ENCODE measurements at places on chromosomes 6 and 20.

DNA sequence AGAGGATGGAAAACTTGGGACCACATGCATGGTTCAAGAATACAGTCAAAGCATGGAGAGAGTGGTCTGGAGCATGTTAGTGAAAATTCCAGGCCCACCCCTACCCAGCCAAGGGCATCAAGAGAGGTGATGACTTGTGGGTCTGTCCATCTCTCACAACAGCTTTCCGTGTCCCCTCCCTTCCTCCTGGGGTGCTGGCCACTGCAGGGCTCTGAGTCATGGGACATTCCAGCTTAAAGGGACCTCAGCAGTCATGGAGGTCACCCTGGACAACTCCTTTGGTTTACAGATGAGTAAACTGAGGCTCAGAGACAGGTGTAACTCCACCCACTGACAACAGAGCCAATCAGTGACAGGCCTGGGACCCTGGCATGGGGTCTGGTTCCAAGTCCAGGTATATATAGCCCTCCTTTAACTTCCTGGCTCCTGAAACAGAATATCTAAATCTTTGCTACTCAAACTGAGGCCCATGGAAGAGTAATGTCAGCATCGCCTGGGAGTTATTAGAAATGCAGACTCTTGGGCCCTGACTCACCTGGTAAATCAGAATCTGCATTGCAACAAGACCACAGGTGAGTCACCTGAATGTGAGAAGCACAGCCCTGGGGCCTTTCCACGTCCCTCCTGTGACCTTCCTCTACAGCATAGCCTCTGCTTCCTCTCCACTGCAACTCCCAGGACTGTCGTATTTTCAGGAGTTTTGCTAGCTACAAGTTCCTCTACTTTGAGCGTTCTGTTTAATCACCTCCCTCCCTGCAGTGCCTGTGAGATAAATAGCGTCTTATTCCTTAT, 170.2 kb downstream of the ZDHHC14 start:
- no peak for DNase-seq

DNA sequence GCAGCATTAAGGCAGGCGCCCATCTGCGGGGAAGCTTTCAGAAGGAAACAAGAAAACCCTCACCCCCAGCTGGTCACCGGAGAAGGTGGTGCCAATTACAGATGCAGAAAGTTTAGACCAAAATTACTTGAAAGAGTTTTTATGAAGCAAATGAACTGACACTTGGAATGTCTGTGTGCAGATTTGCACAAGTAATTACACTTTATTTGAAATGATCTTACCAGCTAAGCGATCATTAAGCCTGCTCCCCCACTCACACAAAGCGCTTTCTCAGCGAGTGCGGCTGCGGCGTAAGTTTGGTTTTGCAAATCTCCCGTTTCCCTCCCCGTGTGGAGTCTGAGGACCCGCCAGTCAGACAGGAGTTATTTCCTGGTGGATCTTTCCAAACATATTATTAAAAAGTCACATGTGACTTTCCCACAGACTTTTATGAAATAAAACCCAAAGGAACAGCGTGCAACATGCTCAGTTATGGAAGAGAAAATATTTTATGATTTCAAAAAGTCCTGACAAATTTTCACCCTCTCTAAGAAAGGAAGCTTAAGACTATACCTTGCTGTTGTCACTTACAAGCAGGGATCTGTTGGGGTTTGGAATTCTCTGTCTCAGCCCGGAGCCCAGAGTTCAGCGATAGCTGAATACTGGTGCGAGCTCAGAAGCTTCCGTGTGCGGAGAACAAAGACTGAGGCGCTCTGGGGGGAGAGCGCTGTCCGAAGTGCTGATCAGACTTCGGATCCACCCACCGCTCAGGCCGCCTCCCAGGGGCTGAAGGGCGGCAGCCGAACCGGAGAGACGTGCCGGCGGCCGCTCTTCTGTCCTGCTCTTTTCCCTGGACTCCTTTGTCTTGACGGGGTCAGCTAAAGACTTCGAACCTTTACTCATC, 2.7 kb upstream of the MYT1 start:
- DNase-seq = no peak

DNA sequence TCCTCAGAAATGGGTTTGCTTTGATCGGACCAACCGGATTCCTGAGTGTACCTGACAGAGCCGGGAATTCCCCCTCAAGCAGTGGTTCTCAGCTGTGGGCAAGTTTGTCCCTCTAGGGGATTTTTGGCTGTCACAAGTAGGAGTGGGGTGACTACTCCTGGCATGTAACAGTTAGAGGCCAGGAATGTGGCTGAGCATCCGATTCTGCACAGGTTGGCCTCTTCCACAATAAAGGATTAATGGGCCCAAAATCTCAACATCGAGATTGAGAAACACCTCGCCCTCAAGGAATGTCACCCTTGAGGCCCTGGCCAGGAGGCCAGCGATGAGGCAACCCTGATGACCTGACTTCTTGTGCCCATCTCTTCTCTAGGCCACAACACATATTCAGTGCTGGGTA, 7.9 kb downstream of the AGPAT4 start:
- no peak for DNase-seq

DNA sequence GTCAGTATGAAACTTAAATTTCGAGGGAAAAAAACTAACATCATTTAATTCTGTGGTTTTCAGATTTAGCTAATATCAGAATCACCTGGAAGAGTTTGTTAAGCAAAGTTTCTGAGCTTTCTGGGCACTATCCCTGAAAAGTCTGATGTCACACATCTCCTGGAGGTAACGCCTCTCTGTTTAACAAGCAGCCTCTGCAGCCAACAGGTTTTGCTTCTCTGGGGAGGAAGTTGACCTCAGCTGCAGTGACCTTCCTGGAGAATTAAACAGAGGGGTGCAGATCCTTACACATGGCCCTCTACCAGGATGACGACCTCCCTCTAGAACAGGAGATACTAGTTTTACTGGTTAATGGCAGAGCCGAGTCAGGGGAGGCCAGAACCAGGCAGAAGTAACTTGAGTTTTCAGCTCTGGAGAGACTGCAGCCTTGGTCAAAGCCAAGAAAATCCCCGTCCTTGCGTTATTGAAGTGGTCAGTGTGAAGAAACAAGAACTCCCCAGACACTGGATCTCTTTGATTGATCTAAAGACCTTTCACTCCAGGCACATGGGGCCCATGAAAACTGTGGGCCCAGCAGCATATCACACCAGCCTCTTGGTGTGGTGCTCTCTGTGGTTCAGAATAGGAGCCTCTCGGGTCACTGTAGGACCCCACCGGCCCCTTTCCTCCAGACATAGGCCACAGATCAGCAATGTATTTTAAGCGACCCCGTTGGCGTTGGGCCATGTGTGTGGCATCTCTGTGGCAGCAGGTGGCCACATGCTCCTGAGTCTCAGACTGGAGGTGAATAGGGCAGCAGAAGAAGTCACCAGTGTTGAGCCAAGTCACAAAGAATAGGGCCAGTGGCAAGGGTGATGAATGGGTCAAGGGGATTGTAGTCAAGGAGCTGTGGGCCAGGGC, 33.4 kb upstream of the CCR6 start:
- DNase-seq = no peak

DNA sequence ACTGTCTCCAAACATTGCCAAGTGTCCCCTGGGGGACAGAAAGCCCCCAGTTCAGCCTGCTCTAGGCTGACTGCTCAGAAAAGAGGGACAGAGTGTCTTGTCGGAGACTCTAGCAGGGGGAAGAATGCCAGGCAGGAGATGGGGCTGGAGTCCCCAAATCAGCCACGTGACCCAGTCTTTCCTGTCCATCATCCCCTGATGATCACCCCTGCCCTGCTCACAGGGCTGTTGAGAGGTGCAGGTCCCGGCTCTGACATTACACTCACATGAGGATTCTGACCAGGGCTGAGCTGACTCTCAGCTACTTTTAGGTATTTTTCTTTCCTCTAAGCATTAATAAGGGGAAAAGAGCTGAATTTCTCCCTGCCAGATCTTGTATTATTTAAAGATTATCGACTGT, 115.8 kb downstream of the SULF2 start:
- no peak for DNase-seq

GRCh38 chr6:36333171-36333895, 3.4 kb downstream of the BNIP5 start:
- DNase-seq = no peak

DNA sequence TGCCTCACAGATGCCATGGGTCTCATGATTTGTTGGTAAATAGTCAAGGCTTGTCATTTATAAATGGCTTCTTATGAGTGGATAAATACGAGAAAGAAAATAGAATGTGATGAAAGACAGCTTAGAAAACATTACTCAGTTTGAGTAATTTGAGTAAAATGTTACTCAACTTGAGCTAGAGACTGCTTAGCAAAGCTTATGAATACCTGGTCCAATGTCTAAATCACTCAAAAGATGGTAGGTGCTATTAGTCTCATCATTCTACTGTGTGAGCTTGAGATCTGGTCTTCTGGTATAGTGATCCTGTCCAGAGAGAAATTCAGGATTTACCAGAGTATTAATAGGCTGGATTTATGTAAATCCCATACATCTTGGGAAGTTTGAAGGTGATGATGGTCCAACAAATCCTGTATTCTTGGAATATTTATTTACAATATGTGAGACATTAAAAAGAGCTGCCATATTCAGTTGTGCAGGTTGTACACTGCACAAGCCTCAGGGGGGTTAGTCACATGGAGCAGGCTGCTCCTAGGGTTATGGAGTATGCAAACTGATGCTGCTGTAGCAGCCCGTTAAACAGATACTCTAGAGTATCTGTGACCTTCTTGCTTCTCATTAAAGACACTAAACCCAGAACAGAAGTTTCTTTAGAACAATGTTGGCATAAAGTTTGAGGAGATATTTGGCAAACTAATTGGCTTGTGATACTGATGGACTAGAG, 112.9 kb downstream of the RCAN2 start:
- DNase-seq = no peak

DNA sequence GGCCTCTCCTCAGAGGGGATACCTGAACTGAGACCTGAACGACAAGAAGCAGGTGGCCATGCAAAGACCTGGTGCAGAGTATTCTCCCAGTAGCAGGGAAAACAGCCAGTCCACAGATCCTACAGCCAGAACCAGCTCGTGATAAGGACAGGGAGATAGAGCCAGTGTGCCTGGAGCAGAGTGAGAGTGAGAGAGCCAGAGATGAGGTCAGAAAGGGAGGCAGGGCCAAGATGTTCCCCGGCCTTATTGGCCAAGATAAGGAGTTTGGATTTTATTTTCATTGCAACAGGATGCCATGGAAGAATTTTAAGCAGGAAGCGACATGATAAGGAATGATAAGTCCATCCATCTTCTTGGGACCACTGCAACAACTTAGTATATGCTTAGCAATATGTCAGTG, 111.8 kb downstream of the UBE3D start:
- DNase-seq = no peak

- DNase-seq = no peak
These were observed 73.0 kb upstream of the BTBD3 start for GRCh38 chr20:11844691-11845090.

Measured in T-helper 9 cell (primary cell).